ENCODE measurements at places on chromosomes 4 and X.

- DNase-seq: no peak
Observed at GRCh38 chr4:8328456-8328855, 58.9 kb downstream of the HTRA3 start.

GRCh38 chr4:142376204-142376603 is 469.9 kb downstream of the INPP4B start:
- no peak for DNase-seq

GRCh38 chrX:34877436-34877835 is 65.2 kb upstream of the FAM47B start:
- no peak for DNase-seq

GRCh38 chrX:120462370-120462769 is 6.7 kb downstream of the LAMP2 start:
- DNase-seq: no peak

DNA sequence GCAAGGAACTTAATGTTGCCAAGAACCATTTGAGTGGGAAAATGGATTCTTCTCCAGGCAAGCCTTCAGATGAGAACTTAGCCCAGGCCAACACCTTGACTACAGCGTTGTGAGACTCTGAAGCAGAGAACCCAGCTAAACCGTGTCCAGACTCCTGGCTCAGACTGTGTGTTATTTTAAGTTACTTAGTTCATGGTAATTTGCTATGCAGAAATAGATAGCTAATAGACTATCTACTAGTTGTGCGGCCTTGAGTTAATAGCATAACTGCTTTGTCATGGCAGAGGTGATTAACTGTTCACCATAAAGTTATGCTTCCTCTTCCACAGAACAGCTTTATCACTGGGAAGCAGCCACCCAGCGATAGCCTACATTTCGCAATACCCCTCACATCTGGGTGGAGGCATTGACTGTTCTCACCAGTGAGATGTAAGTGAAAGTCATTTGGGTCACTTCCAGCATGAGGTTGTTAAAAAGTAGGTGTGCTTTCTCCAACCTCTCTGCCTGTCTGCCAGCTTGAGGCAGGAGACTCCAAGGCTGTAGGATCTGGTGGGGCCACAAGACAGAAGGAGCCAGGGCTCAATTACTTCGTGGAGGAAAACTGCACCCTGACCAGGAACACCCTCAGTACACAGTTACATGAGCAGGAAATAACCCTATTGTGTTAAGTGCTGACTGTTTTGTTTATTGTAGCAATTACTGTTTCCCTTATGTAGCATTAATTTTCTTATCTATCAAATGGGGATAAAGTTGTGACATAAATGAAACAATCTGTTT is 94.2 kb downstream of the GPAT3 start:
- no peak for DNase-seq

- DNase-seq: no peak
Observed at GRCh38 chrX:110081740-110082139, 78.8 kb downstream of the TMEM164 start.

- no peak for DNase-seq
Observed at GRCh38 chrX:30863974-30864373, 25.1 kb downstream of the TAB3 start.

DNA sequence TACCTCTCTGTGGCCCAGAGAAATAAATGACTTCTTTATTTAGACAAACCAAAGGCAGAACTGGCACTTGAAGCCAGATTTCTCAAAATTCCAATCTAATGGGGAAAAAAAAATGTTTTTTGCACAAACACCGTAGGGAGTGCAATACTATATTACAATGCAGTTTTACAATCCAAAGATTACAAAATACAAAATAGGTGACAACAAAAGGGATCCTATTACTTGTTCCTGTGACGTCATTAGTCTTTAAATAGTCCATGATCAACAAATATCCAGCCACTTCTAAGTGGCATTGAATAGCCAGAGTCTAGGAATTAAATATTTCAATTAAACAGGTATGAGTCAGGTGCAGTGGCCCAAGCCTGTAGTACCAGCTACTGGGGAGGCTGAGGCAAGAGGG is 3.0 kb upstream of the APBB2 start:
- no peak for DNase-seq

All from NCI-H2081 treated with DMSO at 0.1 percent for 48 hours (cell line).